Articular chondrocyte of knee joint (primary cell): ENCODE measurements at places on chromosomes 6 and 20. TPM values are rescaled to one million over a fixed set of nuclear protein-coding genes. Genes with fewer than 3 reads are reported as not detected.

SMLR1 gene
- total RNA-seq, result not detected in 2 replicates

HTR1E gene
- total RNA-seq, result not detected in 2 replicates

NEURL2 gene
- total RNA-seq, result 2.7 and 4.8 TPM in 2 replicates

CRISP3 gene
- total RNA-seq, result not detected in 2 replicates
